ENCODE measurements at places on chromosomes 4 and X. TPM values are rescaled to one million over a fixed set of nuclear protein-coding genes. Genes with fewer than 3 reads are reported as not detected.
A peak's percentile ranks its signal among the peaks of the same experiment; 100 is the strongest.

CT45A3 gene
- not detected for total RNA-seq

MAGEA2B gene
- total RNA-seq: not detected

TEC gene
- 1.3 TPM for total RNA-seq

CLCN4 gene
- total RNA-seq: 0.66 TPM

RNF212 gene
- 8.9 TPM for total RNA-seq

- no peaks in the 10 kb centered on the region for H3K27me3 ChIP-seq
- no peaks in the 10 kb centered on the region for H3K36me3 ChIP-seq
- DNase-seq: no peak
- no peak overlapping the region for H3K4me3 ChIP-seq
- no peak overlapping the region for H3K27ac ChIP-seq
- H3K4me1 ChIP-seq: no peaks in the 10 kb centered on the region
These were observed 1674.1 kb downstream of the PCDH7 start for GRCh38 chr4:32394255-32394654.

- H3K36me3 ChIP-seq: no peaks in the 10 kb centered on the region
- no peaks in the 10 kb centered on the region for H3K27me3 ChIP-seq
- peaks cover 36% of the 10 kb centered on the region for H3K4me1 ChIP-seq
- H3K4me3 ChIP-seq: peak overlapping the region; percentile 97
These were observed 1.2 kb downstream of the CPEB2 start for GRCh38 chr4:15003401-15003890.

- peak within 1 kb of the TSS; percentile 95 for H3K27ac ChIP-seq
- no peaks in the 10 kb centered on the region for H3K36me3 ChIP-seq
- H3K4me1 ChIP-seq: no peaks in the 10 kb centered on the region
- H3K27me3 ChIP-seq: no peaks in the 10 kb centered on the region
- H3K4me3 ChIP-seq: peak within 1 kb of the TSS; percentile 98
- DNase-seq: peak; percentile 87
These were observed at the start of gene REST for GRCh38 chr4:56907489-56908205. TSS of gene REST (plus strand) at chr4:56907900. CDS start at chr4:56910639, 2,739 bp downstream.

GRCh38 chr4:109998867-109999584 is 86.3 kb downstream of the EGF start:
- no peaks in the 10 kb centered on the region for H3K36me3 ChIP-seq
- no peaks in the 10 kb centered on the region for H3K27me3 ChIP-seq
- DNase-seq: no peak
- H3K27ac ChIP-seq: no peak overlapping the region
- no peak overlapping the region for H3K4me3 ChIP-seq
- no peaks in the 10 kb centered on the region for H3K4me1 ChIP-seq

- no peaks in the 10 kb centered on the region for H3K27me3 ChIP-seq
- DNase-seq: no peak
- no peak overlapping the region for H3K27ac ChIP-seq
- H3K4me1 ChIP-seq: peaks cover 12% of the 10 kb centered on the region
- no peaks in the 10 kb centered on the region for H3K36me3 ChIP-seq
These were observed 63.0 kb upstream of the MND1 start for GRCh38 chr4:153281476-153281875.

GRCh38 chr4:110532901-110533589 is 57.1 kb downstream of the ENPEP start:
- no peak overlapping the region for H3K27ac ChIP-seq
- H3K27me3 ChIP-seq: no peaks in the 10 kb centered on the region
- no peaks in the 10 kb centered on the region for H3K4me1 ChIP-seq
- no peak overlapping the region for H3K4me3 ChIP-seq
- H3K36me3 ChIP-seq: no peaks in the 10 kb centered on the region

DNA sequence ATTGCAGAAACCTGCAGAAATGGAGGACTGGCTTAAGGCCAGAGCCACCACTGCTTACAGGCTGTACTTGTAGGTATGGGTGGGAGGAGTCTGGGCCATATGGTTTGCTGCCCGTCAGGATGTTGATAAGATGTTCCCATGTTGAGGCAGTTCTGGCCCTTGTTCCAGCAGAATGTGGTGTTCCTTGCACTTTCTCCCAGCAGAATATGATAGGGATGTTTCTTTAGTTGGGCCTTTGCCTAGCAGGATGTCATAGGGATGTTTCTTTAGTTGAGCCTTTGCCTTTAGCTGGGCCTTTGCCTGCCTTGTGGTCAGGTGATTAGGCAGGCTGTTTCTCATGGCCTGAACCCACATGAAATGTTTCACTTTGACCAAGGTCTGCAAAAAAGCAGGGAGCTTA is 139.1 kb upstream of the PAQR3 start:
- H3K27me3 ChIP-seq: no peaks in the 10 kb centered on the region
- H3K4me3 ChIP-seq: no peak overlapping the region
- H3K4me1 ChIP-seq: peaks cover 8% of the 10 kb centered on the region

DNA sequence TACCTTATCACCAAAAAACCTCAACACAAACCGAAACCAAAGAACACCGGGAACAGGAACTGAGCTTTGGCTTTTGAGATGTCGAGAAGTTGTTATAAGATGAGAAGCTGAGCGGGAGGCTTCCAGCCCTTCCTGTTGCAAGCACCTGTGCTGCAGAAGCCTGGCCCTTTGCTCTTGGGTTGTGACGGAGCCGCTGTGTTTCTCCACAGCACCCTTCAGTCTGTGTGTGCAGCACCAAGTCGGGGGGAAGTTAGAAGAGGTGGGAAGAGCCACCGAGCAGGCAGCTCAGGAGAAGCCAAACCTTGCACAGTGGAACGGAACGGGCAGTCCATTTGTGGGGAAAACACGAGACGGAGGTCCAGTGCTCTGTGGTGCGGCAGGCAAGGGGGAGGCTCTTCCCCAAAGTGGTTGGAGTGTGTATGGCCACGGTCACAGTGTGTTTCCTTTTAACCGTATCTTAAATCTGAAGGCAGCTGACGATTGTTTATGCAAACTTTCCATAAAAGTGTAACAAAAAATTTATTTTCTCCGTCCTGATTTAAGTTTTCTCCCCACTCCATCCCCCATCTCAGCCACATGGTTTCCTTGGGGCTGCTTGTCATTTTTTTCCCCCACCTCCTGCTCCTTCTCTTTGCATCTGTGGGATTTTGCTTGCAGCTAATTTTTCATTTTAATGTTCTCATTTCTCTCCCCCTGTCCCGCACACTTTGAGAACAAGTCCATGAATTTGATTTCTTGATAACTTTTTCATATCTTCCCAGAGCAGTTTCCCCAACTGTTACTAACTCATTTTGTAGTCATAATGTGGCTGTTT is 123.7 kb downstream of the STOX2 start:
- no peaks in the 10 kb centered on the region for H3K4me1 ChIP-seq
- DNase-seq: no peak
- H3K36me3 ChIP-seq: no peaks in the 10 kb centered on the region

- no peak for DNase-seq
- H3K27me3 ChIP-seq: no peaks in the 10 kb centered on the region
- no peak overlapping the region for H3K27ac ChIP-seq
- no peak overlapping the region for H3K4me3 ChIP-seq
- H3K4me1 ChIP-seq: no peaks in the 10 kb centered on the region
- H3K36me3 ChIP-seq: no peaks in the 10 kb centered on the region
These were observed 93.2 kb downstream of the ARSF start for GRCh38 chrX:3134316-3134945.

- no peaks in the 10 kb centered on the region for H3K27me3 ChIP-seq
- H3K27ac ChIP-seq: no peak overlapping the region
- no peak for DNase-seq
These were observed 17.9 kb downstream of the REELD1 start for GRCh38 chr4:146232131-146232722.

GRCh38 chr4:188423039-188423438 is 283.8 kb downstream of the TRIML1 start:
- DNase-seq: no peak
- H3K36me3 ChIP-seq: no peaks in the 10 kb centered on the region
- no peak overlapping the region for H3K27ac ChIP-seq
- H3K4me1 ChIP-seq: no peaks in the 10 kb centered on the region
- no peaks in the 10 kb centered on the region for H3K27me3 ChIP-seq

DNA sequence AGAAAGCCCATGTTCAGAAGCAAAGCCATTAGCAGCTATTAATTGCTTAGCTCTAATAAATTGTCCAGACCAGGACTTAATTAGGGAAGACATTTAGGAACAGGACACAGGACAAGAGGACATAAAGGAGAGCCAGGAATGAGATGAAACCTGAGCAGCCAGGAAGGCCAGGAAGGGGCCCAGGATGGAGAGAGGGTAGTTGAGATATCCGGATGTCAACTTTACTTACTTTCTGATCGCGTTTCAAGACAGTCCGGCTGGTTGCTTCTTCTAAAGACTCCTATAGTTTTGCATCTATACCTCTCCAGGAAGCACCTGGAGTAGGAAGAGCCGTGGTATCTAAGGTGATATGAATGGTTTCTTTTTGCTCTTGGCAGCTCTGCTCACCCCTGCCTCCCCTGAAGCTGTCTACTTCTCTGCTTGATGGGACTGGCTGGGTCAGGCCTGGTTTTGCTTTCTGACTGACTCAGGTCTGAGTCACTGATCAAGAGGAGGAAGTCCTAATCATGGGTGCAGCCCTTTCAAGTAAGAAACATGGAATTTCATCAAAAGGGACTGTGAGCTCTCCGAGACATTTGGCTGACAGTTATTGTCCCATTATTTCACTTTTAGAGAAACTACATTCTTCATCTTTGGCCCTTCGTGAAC is 733.3 kb downstream of the RPA4 start:
- H3K4me1 ChIP-seq: no peaks in the 10 kb centered on the region
- no peak for DNase-seq
- no peaks in the 10 kb centered on the region for H3K27me3 ChIP-seq
- no peak overlapping the region for H3K27ac ChIP-seq
- no peaks in the 10 kb centered on the region for H3K36me3 ChIP-seq

- no peak overlapping the region for H3K27ac ChIP-seq
- H3K4me3 ChIP-seq: no peak overlapping the region
- no peaks in the 10 kb centered on the region for H3K27me3 ChIP-seq
- no peaks in the 10 kb centered on the region for H3K36me3 ChIP-seq
These were observed 56.1 kb downstream of the TRIML2 start for GRCh38 chr4:188053302-188053701.
